Activated CD4-positive, alpha-beta T cell treated with anti-CD3 and anti-CD28 coated beads, Interleukin-2, amount 10 ng/mL, durations not matched to agents 7 days and 5 days (primary cell): ENCODE measurements at places on chromosomes 3 and 15. TPM values are rescaled to one million over a fixed set of nuclear protein-coding genes. Genes with fewer than 3 reads are reported as not detected.

The CIP2A gene
- 62.4 TPM for total RNA-seq

The C3orf20 gene
- 0.10 TPM for total RNA-seq

The SLC51A gene
- not detected for total RNA-seq

The C3orf85 gene
- total RNA-seq = not detected

The WDR72 gene
- not detected for total RNA-seq

The SCG5 gene
- total RNA-seq = 2.5 TPM

The GOLGA6L7 gene
- not detected for total RNA-seq

The TMEM207 gene
- not detected for total RNA-seq

The TEX55 gene
- not detected for total RNA-seq

The DAZL gene
- not detected for total RNA-seq

The ZNF860 gene
- not detected for total RNA-seq

The SPSB4 gene
- not detected for total RNA-seq

The DRD3 gene
- total RNA-seq = not detected

The PP2D1 gene
- not detected for total RNA-seq

The NEO1 gene
- total RNA-seq = 4.3 TPM

The ROBO2 gene
- total RNA-seq = not detected

The PLD1 gene
- 0.50 TPM for total RNA-seq

The FAM81A gene
- total RNA-seq = 0.57 TPM

The NSUN3 gene
- total RNA-seq = 16.6 TPM

The PLS1 gene
- 2.1 TPM for total RNA-seq

The CPA3 gene
- not detected for total RNA-seq

The KLHL40 gene
- not detected for total RNA-seq

The SERPINI2 gene
- not detected for total RNA-seq

The RTP1 gene
- not detected for total RNA-seq

The MCF2L2 gene
- 5.4 TPM for total RNA-seq

The CAV3 gene
- total RNA-seq = not detected

The VPS33B gene
- 19.7 TPM for total RNA-seq

The GRIP2 gene
- 0.15 TPM for total RNA-seq

The GOLGA6B gene
- not detected for total RNA-seq

The CCR3 gene
- not detected for total RNA-seq

The ACAN gene
- total RNA-seq = not detected

The KLF15 gene
- not detected for total RNA-seq

The ALG1L2 gene
- total RNA-seq = 0.96 TPM

The CCR5 gene
- total RNA-seq = 25.2 TPM

The CHRM5 gene
- not detected for total RNA-seq

The WDR76 gene
- 76.8 TPM for total RNA-seq

The ACTC1 gene
- not detected for total RNA-seq

The EPHB1 gene
- total RNA-seq = 1.8 TPM

The ST8SIA2 gene
- total RNA-seq = not detected
